EH (cell line): ENCODE measurements at places on chromosomes 16 and 17.

- DNase-seq, result no peak
These were observed 55.0 kb upstream of the GSE1 start for GRCh38 chr16:85557971-85558657.

DNA sequence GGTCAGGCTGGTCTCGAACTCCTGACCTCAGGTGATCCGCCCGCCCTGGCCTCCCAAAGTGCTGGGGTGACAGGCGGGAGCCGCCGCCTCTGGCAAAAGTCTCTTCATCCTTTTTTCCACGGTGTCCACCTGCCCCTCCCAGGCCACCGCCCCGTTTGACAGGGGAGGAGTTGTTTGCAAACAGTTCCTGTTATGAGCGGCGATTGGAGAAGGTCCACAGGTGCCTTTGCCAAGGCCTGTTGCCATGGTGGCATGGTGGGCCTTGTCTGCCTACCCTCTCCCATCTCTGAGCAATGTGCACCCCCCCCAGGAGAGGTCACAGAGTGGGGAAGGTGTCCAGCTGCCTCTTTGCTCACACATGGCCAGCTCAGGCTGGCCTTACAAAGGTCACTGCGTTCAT, 16.0 kb upstream of the RAP1GAP2 start:
- DNase-seq, result no peak

DNA sequence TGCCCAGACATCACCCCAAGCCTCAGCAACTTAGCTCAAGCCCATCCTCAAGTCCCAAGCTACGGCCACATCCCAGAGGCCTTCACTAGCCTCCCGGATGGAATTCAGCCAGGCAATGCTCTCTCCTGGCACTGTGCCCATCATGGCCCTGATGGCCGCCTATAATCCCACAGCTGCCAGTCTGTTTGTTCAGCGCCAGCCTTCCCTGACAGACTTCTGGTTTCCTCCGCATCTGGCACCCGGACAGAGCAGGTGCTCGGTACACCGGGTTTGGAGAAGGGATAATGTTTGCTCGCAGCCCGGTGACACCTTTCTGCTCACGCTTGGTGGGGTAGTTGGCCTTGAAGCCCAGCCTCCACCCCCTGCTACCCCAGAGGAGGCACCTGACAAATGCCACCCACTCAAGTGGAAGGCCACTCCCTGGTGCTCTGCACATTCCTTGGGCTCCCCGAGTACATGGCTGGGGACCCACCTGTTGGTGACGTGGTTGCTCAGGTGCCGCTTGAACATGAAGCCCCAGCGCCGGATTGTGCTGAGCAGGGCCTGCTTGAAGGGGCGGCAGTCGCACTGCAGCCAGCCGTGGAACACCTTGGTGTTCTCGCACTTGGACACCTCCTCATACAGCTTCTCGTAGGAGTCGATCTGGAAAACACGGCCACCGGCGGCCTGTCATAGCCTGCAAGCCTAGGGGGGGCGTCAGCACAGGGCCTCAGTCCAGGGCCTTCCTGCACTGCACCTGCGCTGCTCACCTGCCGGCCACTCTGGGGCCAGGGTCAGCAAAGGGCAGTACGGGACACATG, 47.1 kb downstream of the DNAH17 start:
- DNase-seq, result no peak

DNA sequence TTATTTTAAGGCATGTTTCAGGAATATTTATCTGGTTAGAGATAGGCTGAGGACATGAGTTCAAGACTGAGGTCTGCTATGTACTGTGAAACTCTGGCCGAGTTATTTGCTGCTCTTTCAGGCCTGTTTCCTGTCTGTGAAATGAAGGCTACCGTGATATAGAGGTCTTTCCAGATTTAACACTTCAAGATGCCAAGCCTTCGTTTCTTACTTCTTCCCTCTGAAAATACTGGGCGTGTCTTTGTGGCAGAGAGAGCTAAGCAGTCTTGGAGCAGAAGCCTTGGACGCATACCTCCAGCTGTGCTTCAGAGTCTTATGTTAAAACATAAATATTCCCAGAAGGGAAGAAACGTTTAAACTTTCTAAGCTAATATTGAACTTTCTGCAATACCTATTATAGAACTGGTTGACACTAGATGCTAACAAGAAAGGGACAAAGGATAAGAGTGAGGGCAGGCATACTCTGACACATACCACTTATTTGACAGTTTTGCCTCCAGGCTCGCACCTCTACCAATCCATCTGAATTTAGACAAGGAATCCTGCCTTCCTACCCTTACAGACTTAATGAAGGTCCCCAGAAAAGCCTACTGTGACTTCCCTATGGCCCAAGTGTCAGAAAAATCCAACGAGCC, 17.5 kb downstream of the WIPI1 start:
- DNase-seq, result no peak

GRCh38 chr16:73743665-73744496, 552.7 kb upstream of the PSMD7 start:
- DNase-seq, result peak; percentile 3

- peak; percentile 23 for DNase-seq
These were observed 1.0 kb downstream of the NOG start for GRCh38 chr17:56594320-56595107.

DNA sequence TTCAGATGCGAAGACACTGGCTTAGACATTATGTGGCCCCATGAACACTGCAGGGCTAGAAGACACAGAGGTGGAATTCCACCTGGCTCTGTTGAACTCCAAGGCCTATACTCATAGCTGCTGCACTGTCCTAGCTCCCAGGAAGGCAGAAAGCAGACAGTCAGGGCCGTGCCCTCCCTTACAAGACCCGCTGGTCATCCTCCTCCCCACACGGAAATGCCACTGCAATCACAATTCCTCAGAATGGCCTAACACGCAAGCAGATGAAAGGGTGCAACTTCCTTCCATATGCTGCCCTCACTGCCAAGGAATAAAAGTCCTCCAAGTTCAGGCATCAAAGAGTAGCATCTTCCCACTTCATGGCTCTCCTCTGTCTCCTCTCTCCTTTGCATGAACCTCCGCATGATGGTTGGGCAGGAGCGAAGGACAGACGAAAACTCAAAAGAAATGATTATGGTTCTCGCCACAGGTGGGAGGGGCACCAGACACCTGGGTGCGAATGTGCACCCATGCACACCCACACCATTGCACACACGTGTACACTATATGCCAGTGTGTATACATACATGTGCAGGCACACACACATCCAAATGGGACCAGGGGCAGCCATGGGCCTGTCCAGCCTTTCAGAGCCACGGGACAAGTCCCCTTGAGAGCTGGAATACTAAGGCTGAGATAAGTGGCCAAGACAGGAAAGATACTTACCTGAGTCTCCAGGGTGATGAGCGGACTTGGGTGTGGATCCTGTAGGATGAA, 113.3 kb downstream of the XYLT1 start:
- no peak for DNase-seq

GRCh38 chr16:84465154-84465553, 39.3 kb downstream of the MEAK7 start:
- no peak for DNase-seq

DNA sequence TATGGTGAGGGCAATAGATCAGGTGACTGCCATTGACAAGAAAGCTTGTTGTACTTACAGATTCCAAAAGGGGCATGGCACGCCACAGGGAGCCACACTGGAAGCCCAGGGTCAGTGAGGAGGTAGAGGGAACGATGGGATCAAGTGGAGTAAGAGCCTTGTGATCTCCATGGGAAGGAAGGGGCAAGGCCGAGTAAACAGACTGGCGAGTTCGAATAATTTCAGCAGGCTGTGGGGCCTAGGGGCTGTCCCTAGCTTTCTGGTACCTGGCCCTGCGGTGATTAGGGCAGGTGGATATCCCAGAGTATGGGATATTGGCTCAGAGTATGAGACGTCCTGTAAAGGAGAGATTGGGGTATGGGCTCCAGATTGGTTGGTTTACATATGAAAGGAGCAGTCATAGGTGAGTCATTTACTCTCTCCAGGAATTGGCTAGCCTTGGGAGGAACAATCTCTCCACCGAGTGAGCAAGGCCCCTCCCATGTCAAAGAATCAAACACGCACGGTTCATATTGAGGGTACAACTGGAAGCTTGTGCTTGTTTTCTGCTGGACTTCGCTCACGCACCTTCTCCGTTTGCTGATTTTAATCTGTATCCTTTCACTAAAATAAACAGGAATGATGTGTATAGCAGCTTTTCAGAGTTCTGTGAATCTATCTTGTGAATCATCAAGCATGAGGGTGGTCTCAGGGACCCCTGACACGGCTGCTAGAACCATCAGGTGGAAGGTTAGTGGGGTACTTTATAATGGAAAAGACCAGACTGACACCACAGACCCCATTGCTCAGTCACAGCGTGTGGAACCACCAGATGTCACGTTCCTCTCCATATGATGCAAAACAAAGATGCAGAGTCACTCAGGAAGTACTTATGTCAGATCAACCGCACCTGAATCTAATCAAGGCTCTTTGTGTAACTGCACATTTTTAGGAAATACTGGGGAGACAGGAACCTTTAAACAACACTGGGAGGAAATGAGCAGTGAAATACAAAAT, 27.9 kb downstream of the GABARAPL2 start:
- DNase-seq, result peak; percentile 68
